Stimulated activated CD8-positive, alpha-beta memory T cell treated with anti-CD3 and anti-CD28 coated beads, Interleukin-15, amount 100 ng/mL, for 1 hour (primary cell): ENCODE measurements at places on chromosomes 4 and X.

DNA sequence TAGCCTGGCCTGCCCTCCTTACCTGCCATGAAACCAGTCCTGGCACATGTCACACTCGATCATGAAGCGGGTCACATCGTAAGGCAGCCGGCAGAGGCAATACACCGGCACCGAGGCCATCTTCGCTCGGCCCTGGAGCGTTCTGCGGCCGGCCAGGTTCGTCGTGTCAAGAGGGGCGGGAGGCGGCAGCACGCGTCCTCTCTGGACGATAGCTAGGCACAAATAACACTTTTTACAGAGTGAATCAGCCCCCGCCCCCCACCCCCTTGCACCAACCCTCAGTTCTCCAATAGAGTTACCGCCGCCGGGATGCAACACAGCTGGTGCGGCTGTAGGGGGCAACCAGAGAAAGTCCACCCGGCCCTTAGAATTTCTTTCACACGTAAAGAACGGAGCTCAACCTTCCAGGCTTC lies 1.7 kb downstream of the PHF8 start:
- DNase-seq: no peak

- DNase-seq: no peak
These were observed 3.6 kb upstream of the EIF4E start for GRCh38 chr4:98932539-98932938.

DNA sequence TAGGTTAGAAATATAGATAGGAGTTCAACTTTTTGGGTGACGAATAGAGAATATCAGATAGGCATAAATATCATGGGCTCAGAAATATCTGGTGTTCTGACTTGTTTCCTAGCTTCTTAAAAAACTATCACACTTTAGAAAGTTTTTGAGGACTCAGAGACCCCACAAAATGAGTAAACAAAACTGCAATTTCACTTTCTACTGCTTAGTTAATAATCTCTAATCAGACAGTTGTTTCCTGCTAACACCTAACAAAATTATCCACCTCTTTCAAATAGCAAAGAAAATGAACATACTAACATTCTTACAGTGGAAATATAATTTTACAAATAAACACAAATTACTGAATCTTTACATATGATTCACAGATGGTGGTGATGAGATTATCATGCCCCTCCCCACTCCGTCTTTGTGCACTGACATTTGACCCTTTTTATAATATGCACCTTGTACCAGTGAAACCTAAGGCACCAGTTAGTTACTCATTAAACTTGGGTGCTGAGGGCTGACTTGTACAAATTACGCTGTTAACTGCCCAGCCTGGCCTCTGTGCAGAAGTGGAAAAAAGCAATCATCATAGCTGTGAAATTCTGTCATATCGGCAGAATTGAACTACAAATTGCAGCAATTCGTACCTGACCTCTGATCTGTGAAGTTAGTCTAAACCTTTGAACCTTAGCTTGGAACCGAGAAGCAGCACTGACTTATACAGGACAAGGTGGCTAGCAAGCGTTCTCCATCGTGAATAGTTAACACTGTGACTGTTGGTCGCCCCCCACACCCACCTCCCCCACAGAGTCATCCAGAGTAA lies 138.7 kb downstream of the CHRNA9 start:
- no peak for DNase-seq

GRCh38 chr4:118787844-118788380 lies 48.0 kb downstream of the SEC24D start:
- DNase-seq: no peak

DNA sequence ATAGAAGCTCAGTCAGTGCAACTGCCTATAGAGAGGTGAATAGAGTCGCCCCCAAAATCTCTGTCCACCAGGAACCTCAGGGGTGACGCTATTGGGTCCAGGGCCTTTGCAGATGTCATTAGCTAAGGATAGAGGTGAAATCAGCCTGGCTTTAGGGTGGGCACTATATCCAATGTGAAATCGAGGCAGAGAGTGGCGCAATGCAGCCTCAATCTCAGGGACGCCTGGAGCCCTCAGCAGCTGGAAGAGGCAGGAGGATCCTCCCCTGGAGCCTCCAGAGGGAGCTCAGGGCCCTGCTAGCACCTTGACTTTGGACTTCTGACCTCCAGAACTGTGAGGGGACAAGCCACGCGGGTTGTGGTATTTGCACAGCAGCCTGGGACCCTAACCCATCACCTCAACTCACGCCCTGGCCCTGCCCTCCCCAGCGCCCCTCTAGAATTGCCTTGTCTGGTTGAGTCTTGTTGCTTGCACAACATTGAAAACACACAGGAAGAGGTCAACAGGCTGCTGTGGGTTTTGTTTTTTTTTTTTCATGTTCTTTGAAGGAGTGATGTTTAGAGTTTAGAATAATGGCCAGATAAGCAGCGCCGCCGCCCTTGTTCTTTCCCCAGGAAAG lies 89.4 kb upstream of the PSAPL1 start:
- DNase-seq: no peak

DNA sequence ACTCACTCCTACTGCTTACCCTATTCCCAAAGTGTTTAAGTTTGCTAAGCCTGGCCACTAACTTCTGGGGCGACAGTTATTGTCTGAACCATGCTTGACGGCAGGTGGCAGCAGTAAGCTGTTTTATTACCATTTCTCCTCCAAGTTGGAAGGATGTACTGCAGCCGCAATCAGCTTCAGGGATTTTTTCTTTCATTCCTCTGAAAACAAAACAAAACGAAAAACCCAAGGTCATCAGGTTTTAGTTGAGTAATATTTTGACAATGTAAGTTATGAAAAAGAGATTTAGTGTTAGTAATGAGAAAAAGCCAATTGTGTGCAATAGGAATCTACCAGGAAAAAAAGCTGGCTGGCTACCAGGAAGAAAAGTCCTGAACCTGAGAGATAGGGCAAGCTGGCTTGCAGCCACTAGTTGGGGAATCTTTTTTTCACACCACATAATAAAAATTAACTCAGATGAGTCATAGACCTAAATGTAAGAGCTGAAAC lies 13.2 kb upstream of the RAB9B start:
- no peak for DNase-seq

DNA sequence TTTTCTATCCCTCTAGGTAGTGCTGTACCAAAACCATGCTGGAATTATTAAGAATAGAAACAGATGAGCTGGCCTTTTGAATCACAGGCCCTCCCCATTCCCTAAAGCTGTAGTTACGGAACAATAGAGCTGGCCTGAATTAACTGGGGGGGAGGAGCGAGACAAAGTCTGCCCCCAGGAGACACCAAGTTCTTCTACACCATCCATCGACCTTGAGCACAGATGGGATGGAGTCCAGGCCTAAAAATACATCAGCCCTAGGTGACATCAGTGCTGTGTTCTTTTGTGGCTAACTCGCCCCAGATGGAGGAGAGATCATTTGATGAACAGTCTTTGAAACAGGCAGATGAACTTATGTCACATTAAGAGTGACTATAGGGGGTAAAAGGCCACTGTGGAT lies 49.6 kb downstream of the LHFPL1 start:
- DNase-seq: no peak

- no peak for DNase-seq
These were observed 32.1 kb downstream of the UBE2K start for GRCh38 chr4:39730072-39730471.

- DNase-seq: no peak
These were observed 19.9 kb upstream of the KLHL8 start for GRCh38 chr4:87240341-87240740.

- no peak for DNase-seq
These were observed 137.1 kb downstream of the DDX53 start for GRCh38 chrX:23136816-23137215.

DNA sequence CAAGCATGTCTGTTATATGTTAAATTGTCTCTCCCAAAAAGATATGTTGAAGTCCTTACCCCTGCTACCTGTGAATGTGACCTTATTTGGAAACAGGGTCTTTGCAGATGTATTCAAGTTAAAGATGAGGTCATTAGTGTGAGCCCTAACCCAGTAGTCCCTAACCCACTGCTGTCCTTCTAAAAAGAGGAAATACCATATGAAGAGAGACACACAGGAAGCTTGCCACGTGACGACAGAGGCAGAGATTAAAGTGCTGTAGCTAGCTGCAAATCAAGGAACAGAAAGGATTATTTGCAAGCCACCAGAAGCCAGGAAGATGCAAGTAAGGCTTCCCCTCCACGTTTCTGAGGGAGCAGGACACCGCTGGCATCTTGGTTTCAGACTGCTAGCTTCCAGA lies 150.1 kb downstream of the HNRNPD start:
- DNase-seq: no peak

DNA sequence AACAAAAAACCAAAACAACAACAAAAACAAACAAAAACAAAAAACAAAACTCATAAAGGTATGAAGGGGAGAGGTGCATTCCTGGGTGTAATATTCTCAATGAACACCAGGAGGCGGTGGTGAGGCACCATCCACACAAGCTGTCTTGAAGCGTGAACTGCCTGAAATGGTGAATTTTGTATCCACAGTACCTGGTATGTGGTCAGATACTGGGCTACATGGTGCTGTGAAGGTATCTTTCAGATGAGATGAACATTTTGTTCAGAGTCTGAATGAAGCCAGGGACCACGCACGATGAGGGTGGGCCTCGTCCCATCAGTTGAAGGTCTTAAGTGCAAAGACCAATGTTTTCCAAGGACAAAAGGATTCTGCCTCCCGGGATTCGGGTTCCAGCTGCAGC lies 58.5 kb downstream of the ASMT start:
- DNase-seq: no peak

DNA sequence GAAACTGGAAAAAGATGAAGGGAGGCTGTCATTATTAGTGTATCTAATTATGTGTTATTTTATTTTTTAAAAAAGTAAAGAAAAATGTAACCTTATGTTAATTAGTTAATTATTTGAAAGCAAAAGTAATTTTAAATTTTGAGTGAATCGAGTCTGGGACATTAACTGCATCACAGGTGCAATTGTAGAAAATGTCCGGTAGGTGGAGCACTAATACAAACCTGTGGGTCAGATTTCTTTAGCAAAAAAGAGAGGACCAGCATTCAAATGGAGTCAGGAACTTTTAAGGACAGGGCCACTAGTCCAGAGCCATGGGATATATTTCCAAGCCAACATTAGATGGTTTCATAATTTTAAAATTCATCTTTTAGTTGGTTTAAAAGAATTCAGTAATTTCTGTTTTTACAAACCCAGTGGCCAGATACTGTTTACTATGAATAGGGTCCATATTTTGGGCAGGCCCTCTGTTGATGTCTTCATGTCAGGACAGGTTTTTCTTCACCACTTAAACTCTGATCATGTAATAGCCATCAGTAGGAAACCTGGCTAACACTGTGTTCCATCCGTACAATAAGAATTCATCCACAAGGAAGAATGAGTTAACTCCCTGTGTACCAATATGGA lies 27.2 kb downstream of the BST1 start:
- DNase-seq: no peak

DNA sequence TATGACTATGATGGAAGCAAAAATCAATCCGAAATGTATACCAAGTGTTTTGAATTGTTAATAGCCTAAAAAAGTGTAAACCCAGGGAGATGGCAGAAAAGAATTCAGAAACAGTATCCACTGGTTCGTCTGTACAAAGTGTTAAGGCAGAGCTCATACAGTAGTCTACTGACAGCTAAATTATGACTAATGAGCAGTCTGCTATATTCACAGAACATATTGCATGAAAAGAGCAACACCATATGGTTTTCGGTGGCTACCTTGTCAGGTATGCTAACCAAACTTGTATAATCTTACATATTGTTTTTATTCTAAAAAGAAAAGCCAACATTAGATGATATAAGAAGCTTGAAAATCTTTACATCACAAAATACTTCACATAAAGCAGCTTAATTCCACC lies 18.5 kb downstream of the EPHA5 start:
- no peak for DNase-seq

DNA sequence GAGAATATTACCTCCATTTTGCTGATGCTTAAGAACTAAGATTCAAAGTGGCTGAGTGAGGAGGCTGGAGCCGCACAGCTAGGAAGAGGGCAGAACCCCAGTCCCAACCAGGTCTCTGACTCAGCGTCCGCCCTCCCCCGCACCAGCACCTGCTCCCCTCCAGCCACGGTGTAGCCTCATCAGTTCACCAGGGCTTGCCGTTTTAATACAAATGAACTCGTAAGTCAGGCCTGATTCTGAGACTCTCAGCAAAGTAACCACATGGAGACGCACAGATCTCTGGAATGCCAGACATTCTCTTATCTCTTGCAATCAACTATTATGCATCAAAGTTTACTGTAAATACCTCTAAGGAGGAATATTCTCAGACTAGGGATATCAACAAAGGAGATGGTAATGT lies 52.4 kb downstream of the ENPP6 start:
- no peak for DNase-seq

- DNase-seq: no peak
These were observed 83.3 kb downstream of the FAM184B start for GRCh38 chr4:17698116-17698515.

DNA sequence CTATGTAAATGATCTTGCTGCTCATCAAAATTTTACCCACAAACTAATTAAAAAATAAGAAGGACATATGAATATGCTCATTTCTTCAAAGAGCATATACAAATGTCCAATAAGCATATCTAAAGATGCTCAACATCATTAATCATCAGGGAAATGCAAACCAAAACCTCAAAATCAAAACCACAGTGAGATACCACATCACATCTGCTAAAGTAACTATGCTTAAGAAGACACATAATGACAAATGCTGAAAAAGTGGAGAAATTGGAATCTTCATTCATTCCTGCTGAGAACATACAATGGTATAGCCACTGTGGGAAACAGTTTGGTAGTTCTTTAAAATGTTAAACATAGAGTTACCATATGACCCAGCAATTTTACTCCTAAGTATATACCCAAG lies 81.9 kb downstream of the AFF2 start:
- no peak for DNase-seq

DNA sequence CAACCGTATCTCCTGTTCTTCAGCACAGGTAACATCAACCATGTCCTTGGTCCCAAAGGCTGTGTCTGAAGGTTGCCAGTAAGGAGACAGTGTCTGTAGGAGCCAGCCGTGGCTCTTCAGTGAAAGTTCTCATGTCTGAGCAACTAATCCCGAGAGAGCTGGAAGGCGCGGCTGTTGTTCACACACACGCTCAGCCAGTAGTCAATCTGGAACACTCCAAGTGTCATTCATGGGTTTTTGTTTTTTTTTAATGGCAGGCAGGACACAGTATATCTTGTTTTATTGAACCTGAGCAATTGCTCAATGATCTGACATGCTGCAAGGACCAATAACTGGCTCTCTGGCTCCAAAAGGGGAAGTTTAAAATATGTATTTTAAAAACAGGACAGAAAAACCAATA lies 48.4 kb upstream of the MAP3K15 start:
- no peak for DNase-seq

DNA sequence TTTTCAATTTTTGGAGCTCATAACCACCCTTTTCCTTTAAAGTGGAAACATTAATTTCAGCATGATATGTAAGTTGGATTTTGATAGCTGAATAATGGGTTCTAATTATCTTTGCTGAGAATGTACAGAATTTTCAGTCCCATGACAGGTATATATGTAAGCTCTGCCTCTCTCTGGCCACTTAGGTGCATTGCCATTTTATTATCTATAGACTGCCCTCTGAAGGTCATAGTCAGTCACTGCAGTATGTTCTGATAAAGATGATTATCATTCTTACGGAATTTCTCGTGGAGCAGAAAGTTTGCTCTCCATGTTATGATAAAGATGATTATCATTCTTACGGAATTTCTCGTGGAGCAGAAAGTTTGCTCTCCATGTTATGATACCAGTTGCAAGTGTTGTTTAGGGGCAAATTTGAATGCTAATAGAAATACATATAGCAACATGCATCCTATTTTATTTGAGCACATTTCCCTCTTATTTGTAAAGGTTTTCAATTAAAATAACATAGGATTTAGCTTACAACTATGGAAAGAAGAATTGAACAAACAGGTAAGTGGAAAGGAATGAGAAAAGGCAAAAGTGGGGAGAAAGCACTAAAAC lies 10.4 kb downstream of the AFP start:
- DNase-seq: no peak
